Activated T-helper 1 cell treated with Interleukin-2 at 50 U/mL for 16 hours (primary cell): ENCODE measurements at places on chromosomes 7 and 10.
A peak's percentile ranks its signal among the peaks of the same experiment; 100 is the strongest.

GRCh38 chr7:130641497-130641896 is 27.1 kb downstream of the COPG2 start:
- no peak for DNase-seq

DNA sequence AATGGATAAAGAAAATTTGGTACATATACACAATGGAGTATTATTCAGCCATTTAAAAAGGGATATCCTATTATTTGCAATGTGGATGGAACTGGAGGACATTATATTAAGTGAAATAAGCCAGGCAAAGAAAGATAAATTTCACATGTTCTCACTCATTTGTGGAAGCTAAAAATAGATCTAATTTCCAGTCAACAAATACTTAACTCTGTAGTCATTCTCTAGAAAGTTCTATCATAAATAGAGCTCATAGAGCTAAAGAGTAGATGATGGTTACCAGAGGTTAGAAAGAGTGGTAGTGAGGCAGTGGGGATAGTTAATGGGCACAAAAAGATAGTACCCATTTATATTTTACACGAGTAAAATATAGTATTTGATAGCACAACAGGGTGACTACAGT is 104.2 kb upstream of the SLC13A1 start:
- DNase-seq: no peak

- DNase-seq: no peak
Observed at GRCh38 chr10:86600296-86600695, 54.1 kb upstream of the OPN4 start.

DNA sequence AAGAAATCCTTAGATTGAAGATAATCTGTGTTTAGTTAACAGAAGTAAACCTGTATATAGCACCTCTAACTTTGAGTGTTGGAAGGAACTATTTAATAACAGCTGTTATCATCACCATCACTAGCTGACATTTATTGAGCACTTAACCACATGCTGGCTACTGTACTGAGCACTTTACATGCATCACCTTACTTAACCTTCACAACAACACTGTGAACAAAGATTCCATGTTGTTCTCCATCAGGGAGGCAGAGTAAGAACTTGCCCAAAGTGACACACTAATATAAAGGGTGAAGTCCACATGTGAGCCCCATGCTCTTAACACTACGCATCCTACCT is 182.2 kb downstream of the ST7 start:
- no peak for DNase-seq

DNA sequence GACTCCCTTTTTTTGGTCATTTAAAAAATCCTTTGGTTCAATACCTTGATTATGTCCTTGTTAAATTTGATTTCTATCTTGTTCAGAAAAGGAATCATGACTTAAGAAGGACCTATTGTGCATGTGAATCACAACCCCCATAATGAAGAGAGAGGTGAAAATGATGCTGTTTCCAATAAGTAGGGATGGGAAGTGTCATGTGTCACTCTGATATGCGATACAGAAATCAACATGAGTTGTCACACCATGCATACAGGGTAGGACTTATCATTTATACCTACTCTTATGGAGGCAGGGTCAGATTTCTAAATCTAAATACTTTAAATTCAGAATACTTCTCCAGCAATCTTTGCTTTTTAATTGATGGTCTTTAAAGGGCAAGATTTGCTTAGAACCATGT is 19.4 kb upstream of the DLX6 start:
- DNase-seq: no peak

DNA sequence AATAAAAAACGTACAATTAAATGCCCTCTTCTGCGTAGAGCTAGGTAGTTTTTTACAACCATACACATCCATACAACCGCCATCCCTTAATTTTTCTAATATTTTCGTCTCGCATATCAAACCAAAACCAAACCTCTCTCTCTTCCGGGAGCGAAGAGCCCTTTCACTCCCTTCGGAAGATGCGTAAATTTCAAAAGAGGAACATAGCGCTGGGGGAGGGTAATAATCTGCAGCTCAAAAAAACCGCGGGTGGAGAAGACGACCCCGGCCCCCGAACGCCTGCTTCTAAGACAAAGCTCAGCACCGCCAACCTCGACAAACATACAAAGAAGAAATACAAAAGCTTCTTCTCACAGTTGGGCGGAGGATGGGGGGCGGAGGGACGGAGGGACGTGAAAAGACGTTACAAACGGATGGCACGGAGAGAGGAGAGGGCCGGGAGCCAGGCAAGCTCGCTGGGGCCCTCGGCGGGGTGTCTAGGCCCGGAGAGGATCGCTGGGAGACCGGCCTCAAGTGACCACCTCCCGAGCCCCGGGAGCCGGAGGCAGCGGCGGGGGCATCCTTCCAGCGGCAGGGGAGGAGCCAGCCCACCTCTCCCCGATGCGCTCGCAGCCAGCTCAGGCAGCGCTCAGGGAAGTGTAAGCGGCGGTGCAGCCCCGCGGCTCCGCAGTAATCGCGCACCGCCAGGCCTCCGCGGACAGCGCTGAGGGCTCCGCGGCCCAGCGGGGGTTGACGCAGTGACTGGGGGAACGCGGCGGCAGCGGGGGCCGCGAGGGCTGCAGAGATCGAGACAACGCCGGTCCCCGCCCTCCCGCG is 851 bp downstream of the MKRN1 start:
- DNase-seq: no peak

- no peak for DNase-seq
Observed at GRCh38 chr10:126833542-126833941, 71.7 kb upstream of the DOCK1 start.

DNA sequence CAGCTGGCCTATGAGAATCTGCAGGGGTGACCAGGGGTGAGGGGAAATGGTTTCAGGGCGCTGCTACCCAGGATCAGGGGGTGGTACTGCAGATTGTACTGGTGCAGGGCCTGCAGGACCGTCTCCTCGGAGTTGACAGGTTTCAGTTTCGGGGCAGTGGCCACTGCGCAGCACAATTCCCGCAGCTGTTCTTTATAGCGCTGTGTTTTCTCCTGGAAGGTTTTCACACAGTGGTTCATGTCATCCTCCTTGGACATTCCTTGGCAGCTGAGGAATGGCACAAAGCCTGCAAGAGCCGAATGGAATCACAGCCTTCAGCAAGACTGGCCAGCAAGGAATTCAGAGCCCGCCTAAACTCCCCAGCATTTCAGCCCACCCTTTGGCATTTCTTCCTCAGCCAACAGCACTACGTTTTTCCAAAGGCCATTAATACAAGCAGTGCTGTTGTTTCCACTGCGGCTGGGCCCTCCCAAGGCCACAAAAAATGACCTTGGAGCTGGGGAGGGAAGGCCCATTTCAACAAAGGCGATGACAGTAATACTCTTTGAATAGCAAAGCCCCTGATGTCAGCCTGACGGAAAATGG is 44.9 kb downstream of the PNLIPRP2 start:
- no peak for DNase-seq

DNA sequence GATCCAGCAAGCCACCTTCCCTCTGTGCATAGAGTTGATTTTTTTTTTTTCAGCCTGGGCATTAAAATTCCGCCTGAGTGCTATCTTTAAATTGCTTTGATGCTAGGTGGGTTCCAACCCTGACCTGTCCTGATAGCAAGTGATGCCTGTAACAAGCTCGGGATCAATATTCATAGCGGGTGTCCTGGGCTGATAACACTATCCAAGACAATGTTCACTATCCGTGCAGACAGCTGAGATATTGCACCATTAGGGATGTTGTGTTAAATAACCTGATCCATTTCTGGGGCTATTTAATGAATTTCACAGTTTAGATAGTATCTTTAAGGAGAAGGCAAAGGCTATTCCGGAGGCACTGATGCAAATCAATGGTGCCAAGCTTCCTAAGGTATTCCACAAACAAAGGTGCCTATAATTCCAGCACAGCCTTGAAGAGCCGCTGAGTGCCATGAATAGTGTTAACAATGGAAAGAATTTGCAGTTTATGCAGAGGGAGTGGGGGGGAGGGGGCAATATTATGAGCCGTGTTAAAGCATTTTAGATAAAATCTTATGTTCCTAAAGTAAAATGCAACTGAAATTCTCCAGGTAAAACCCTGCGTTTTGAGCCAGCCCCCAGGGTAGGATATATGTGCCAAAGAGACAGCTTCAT is 4.2 kb upstream of the NKX1-2 start:
- DNase-seq: no peak

- no peak for DNase-seq
Observed at GRCh38 chr7:108037140-108037539, 34.2 kb upstream of the LAMB1 start.

DNA sequence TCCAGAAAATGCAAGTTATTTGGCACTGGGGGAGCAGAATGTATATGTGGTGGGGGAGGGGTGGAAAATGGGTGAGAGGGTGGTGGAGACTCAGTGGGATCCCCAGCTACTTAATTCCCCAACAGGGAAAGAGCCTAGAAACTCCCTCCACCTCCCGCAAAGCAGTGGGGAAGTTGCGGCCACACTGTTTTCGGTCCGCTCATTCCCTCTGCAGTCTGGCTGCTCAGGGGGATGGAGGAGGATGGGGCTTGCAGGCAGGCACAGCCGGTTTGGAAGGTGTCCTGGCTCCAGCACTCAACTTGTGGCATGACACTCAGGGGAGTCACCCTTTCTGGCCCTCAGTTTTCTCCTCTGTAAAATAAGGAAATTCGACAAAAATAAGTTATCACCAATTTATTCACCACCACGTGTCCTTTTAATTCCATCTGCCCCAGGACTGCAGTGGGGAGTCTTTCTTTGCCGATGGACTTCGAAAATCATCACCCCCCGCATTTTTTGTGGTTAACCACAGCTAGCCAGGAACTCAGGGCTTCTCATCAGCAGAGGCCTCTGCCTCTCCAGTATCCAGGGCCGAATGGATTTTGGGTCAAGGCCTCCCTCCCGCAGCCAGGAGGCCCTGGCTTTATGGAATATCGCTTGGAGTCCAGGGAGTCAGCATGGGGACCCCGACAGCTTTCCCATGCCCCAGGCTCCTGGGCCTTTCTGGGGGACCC is 1.6 kb upstream of the HTRA1 start:
- no peak for DNase-seq

GRCh38 chr7:148849393-148850098 is 34.5 kb downstream of the EZH2 start:
- DNase-seq: no peak

DNA sequence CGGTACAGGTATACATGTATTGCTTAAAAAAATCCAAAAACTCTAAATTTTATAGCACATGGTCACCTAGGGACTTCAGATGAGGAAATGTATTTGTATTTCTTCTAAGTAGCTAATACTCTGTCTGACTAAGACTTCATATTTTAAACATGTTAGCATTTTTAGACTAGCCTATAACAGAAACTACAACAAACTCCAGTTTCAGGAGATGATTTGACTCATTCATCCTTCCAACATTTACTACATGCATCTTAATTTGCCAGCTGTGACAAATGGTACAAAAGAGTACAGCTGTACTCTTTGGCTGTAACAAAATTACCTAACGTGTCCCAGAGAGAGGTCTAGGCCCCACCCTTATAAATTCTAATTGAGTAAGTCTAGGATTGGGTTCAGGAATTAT is 22.2 kb downstream of the TMEM209 start:
- no peak for DNase-seq

DNA sequence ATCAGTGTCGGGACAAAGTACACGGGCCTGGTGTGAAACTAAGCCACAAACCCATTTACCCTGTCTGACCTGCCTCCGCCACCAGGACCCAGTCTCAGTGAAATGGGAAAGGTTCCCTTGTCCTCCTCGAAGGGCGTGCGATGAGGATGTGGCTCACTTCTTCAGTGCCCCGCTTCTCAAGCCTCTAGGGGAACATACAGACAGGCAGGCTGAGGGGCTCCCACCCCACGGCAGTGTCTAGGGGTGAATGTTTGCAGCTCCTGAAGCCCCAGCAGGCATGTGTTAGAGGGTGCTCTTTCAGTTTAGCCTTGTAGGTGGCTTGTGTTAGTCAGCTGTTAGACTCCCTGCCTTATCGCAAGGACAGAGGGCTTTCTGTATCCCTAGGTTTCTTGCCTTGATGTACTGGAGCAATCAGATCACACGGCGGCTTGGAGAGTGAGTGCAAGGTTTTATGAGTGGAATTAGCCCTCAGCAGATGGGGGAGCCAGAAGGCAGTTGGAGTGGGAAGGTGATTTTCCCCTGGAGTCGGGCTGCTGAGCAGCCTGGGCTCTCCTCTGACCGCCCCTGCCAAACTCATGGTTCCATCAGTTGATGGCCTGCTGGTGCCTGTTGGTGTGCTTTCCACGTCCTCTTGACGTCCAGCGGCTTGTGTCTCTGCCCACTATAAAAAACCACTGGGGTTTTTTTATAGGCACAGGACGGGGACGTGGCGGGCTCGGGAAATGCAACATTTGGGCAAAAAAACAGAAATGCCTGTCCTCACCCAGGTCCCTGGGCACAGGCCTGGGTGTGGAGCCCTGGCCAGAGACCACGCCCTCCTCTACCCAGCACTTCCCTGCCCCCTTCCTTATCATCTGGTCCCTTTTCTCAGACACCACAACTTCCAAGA is 759 bp downstream of the NUDT1 start:
- no peak for DNase-seq

DNA sequence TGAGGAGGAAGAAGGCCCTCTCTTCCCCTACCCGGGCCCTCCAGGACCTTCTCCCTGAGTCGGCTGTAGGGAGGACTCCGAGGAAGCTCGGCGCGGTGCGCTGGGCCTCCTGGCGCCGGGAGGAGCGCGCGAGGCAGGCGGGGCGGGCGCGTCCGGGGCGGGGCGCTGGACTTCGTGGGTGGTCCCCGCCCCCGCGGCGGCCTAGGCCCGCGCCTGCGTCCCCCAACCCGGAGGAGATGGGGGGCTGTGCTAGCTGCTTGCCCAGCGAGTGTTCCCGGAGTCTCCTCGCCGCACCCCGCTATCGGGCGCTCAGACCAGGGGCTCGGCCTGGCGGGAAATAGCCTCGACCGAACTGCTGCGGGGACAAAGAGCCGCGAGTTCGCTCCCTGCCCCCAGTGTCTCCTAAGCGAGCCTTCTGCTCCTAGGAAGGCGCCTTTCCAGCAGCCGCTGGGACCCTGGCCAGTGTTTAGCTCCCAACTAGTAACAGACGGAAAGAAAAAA is 19.2 kb upstream of the SMO start:
- DNase-seq: peak; percentile 13

- DNase-seq: no peak
Observed at GRCh38 chr10:98262571-98262970, 5.4 kb downstream of the LOXL4 start.

- no peak for DNase-seq
Observed at GRCh38 chr7:135789956-135790355, 41.3 kb upstream of the FAM180A start.
